Kidney epithelial cell (primary cell): ENCODE measurements at places on chromosomes 13 and 19.

DNA sequence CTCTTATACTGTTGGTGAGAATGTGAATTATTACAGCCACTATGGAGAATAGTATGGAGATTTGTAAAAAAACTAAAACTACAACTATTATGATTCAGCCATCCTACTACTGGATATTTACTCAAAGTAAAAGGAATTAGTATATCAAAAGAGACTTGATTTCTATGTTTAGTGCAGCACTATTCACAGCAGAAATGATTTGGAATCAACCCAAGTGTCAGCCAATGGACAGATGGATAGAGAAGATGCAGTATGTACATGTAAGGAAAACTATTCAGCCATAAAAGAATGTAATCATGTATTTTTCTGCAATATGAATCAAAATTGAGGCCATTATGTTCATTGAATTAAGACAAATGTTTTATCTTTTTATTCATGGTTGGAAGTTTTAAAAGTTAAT, 1705.5 kb downstream of the SLITRK1 start:
- no peak for DNase-seq

DNA sequence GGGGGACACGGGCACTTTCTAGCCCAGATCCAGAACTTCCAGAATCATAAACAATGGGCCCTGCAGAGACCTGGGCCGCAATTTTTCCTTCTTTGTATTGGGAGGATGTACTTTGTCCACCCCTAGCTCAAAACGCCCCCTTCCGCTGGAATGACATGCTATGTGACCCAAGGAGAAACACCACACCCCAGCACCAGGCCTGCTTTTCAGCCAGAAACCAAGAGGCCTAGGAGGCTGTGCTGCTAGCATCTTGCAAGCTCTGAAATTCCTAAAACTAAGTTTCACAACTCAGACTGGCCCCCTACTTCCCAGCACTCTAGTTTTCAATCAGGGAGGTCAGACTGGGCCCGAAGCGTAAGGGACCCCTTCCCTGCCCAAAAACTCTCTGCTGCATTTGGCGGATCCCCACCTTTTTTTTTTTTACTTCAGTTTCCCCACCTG, 538 bp downstream of the LSM4 start:
- no peak for DNase-seq

DNA sequence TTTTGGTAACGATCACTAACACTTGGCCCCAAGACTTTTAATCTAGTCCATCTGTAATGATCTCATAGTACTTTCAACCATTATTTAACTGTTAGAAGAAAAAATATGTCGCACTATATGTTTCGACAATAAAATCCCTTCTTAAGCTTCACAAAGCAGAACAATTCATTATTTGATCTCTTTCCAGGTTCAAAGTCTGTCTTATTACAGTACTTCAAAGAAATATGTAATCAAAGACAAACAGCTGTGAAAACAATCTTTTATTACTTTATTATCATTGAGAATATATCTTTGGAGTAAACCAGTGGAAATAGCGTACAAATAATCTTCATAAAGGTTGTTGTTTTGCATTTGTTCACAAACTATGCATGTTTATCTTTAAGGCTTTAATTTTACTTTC, 93.5 kb downstream of the DACH1 start:
- DNase-seq, result no peak

DNA sequence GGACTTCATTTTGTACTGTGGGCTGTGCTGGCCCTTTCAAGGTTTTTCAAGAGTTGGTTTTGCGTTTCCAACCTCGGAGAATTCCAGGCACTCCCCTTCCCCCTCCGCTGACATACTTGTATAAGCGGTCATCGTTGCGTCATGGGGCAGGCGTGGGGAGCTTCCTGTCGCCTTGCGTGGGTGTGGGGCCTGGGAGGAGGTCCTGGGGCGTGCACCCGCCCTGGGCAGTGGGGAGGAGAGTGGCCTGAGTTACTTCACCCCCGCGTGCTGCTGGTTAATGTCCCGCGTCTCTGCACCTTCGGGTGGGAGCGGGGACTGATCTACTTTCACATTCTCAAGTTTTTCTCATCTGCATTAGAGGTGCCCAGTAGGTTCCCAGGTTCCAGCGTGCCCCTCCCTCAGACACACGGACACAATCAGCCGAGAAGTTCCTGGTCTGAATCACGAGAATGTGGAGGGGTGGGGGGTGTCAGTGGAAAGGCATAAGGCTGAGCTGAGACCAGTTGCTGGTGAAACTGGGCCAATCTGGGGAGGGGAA, 4.1 kb downstream of the IER2 start:
- no peak for DNase-seq

DNA sequence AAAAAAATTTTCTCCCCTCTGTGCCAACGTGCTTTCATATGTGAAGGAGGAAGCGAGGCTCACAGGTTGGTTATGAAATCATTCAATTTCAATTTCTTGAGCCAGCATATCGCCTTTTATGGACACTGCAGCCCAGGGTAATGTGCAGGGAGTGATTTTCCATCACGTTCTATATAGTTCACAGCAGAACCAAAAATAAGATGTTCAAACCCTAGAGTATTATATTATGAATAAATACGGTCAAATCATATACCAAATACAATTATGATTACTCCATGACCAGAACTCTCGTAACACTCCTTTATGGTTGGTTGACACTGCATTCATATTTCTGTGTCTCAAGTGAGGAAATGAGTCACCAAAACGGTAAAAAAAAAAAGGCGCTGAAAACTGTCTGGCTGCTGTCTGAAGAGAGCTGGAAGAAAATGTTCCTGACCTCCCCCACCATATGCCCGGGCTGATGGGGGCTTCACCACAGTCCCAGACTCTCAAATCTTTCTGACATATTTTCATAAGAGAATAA, 75.8 kb upstream of the UBAC2 start:
- peak; percentile 14 for DNase-seq
